Fibroblast of the conjunctiva (primary cell): ENCODE measurements at places on chromosomes 13 and 19.

DNA sequence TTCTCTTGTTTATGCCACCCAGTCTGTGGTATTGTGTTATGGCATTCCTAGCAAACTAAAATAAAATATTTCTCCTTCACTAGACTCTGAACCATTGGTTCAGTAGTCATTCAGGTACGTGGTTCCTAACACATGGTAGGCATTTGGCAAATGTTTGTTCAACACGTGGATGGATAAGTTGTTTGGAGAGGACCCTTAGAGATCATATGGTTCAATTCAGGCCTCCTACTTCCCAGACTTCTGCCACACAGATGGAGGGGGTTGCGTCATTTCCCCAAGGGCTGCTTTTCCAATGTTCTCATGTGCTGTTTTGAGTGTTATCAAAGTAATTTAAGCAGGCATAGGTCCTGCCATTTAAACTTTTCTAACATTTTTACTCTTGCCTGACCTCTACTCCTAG, 6.7 kb downstream of the CXCL17 start:
- peak; percentile 62 for DNase-seq

- DNase-seq, result no peak
These were observed 2591.7 kb upstream of the PCDH20 start for GRCh38 chr13:64007339-64007738.

- no peak for DNase-seq
These were observed 631.3 kb downstream of the EFNB2 start for GRCh38 chr13:105904034-105904742.

DNA sequence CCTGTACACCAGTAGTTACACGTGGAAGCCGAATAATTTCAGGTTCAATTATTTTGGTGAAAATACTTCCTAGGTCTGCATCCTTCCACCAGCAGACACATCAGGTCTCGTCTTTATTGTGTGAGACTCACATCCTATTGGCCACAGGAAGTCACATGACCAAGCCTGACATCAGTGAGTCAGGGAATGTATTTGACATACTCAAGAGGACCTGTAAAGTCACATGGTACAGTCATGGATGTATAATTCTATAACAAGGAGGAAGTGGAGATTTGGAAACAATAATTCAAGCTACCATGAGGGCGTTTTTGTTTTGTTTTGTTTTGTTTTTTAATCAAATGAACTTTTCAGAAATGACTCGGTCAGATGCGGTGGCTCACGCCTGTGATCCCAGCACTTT, 9.3 kb upstream of the HIF3A start:
- DNase-seq, result no peak

GRCh38 chr13:50991579-50992521, 82.3 kb downstream of the RNASEH2B start:
- no peak for DNase-seq

DNA sequence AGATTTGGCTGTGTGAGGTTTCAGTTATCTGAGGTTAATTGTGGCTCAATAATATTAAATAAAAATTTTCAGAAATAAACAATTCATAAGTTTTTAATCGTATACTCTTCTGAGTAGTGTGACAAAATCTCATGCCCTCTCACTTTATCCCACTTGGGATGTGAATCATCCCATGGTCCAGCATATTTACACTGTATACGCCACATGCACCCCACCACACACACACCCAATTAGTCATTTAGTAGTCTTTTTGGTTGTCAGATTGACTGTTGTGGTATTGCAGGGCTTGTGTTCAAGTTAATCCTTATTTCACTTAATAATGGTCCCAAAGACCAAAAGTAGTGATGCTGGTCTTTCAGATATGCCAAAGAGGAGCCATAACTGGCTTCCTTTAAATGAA, 66.4 kb upstream of the PCDH9 start:
- DNase-seq, result no peak
